ENCODE measurements at places on chromosomes 6 and 20.

- DNase-seq = no peak
These were observed 170.2 kb downstream of the SLC24A3 start for GRCh38 chr20:19382386-19383340.

GRCh38 chr6:1311400-1312202 lies at the start of gene FOXQ1:
Gene FOXQ1, plus strand, starts transcription at chr6:1312098. Its CDS starts 607 bp downstream, at chr6:1312705.
- peak; percentile 68 for DNase-seq

DNA sequence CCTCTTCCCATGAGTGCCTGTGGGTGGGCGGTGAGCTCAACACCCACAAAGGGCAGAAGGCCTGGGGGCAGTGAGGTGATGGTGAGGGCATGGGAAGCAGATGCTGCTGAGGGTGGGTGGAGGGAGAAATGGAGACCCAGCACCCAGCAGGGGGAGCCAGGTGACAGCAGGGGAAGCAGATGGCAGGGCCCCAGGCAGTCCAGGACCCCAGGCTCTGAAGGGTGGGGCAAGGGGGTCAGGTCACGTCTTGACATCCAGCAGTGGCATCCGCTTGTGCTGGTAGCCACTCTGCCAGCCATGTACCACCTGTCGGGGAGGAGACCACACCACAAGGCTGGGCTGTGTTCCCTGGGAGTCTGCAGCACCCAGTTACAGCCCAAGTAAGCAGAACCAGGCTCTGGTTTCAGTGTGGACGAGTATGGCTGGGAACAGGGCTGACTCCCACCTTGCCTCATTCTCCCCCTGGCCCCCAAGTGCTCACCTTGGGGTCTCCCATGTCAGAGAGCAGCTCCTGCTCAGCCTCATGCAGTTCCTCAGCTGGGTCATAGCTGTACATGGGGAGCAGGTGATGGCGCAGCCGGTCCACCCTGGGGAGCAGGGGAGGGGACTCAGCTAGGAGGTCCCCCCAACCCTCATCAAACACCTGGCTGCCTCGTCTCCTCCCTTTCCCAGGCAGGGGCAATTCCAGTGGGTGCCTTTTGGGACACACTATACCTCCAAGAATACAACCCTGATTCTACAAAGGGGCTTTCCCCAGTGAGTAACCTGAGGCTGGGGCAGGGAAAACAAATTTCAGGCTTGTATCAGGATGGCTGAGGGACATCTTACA lies 2.0 kb downstream of the SMIM29 start:
- DNase-seq = no peak

DNA sequence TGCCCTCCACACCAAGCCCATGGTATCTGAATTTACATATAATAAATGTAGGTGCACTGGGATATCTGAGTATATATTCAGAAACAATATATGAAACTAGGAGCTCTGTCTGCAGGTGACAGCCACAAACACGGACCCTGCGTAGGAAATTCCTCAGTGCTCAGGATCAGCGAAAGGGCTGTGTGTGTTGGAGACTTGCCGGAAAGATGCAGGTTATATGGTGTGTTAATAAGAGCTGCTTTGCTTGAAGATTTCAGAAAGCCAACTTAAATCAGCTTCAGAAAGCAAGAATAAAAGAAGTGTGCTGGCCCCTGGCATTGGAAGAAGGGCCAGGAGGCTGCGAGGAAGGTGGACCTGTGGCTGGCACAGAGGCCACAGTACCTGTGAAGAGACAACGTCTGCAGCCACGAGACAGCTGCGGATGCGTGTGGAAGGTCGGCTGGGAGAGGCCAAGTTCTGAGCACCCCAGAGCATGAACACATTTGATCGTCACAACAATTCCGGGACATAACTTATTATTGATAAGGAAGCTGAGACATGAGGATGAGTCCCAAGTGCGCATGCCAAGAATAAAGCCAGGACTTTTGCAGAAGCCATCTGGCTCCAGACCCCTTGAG lies 183.2 kb downstream of the DLL1 start:
- DNase-seq = no peak

DNA sequence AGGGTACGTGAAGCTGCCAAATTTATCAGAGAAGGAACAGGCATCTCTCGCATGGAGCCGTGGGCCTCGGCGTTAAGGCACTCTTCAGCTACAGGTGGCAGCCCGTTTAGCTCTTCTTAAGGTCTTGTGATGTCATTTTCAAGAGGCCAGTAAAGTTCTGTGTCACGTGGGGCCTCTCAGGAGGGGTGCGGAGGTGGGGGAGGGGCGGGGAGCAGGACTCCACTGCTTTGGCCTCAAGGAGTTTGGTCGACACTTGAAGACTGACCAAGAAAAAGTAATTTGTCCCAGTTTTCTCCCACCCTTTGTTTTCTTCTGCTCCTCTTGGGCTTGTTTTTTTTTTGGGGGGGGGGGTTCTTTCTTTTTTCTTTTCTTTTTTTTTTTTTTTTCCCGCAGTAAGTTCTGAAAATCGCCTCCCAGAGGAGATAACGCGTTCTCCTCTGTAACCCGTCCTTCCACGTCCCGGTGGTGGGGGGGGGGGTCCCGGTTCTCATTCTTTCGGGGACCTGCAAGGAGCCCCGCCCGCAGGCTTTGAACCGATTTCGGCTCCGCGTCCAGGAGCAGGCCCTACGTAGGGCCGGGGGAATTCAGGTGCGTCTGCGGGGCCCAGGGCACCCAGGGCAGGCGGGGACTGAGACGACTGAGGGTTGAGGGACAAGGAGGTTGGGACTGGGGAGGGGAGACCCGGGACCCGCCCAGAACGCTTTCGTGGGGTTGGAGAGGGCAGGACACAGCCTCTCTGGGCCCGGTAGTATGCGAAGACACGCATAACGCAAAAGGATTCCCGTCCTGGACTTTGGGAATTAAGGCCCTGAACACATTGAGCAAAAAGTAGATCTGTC lies 26.0 kb downstream of the GPX6 start:
- peak; percentile 41 for DNase-seq

DNA sequence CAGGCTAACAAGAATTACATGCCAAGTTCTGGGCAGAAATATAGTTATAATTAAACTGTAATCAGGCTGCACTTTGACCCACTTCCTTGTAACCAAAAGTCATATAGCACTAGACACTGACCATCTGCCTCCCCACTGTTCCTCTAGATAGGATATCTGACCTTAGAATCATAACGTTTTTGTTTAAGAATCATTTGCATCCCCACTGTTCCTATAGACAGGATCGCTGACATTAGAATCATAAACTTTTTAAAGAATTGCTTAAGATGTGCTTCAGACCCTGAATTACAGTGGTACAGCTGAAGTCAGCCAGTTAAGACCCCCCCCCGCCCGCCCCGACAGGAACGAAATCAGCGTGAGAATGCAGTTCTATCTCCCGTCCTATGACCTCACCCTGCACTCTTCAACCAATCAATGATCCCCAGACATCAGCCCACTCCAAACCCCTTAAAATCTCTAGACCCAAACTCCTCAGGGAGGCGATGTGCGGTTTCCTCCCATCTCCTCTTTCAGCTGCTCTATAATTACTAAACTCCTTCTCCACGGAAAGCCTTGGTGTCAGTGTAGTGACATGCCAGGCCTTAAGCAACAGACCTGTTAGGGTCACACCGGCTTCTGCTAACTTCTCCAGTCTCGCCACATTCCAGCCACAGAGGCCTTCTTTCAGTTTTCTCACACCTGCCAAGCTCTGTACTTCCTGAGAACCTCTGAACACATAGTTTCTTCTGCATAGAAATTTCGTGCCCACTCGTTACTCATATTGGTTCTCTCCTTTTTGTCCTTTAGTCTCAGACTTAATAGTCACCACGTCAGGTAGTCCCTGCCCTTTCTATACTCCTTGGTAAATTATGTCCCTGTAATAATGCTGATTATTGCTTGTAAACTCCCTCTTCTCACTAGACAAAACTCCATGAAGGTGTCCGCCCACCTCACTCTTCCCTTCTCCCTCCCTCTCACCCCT lies 93.5 kb downstream of the DTNBP1 start:
- peak; percentile 14 for DNase-seq

DNA sequence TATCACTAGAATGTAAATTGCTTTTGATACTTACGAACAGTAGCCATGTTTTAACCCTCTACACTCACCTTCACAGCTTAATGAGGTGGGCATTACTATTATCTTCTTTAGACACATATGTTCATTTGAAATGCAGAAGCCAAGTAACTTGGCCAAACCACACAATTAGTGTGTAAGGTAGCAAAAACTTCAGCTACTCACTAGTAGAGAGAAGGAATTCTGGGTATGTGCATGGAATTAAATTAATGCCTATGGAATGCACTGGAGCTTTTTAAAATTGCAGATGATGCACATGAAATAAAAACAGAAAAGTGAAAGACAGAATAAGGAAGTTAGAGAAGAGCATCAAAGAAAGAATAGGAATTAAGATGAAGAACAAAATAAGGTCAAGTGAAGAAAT lies 494.0 kb downstream of the ADGRB3 start:
- no peak for DNase-seq

DNA sequence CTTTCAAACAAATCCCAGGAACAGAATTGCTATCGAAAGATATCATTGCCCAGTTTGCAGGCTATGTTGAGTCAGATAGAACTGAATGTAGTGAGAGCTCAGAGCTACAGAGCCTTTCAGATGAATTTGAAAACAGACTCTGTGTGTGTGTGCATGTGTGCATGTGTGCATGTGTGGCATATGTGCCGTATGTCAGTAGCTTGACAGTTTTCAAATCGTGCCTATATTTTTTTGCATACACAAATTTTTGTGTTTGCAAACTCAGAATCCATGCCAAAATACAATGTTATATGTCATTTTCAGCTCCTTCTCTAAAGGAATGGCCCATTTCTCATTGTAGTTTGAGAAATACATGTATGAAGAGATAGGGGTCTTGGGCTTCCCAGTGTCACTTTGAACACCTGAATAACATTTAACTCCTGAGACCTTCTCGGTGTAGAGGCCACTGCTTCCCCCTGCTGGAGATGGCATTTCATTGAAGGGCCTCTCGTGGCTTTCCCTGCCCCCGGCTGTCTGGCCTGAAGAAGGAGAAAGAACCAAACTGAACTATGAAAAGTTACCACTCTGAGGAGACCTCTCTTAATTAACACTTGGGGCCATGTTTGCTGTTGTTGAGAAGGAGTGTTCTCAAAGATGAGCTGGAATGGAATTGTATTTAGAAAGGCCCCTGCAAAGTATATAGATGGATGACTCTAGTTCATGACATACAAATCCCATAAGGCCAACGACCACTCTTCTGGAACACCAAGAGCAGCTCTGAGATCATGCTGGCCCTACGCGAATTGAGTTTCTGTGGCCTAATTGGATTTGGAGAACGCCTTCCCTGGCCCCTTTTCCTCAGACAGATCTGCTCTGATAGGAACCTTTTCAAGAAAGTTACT lies 58.7 kb downstream of the VAPB start:
- DNase-seq = peak; percentile 73

DNA sequence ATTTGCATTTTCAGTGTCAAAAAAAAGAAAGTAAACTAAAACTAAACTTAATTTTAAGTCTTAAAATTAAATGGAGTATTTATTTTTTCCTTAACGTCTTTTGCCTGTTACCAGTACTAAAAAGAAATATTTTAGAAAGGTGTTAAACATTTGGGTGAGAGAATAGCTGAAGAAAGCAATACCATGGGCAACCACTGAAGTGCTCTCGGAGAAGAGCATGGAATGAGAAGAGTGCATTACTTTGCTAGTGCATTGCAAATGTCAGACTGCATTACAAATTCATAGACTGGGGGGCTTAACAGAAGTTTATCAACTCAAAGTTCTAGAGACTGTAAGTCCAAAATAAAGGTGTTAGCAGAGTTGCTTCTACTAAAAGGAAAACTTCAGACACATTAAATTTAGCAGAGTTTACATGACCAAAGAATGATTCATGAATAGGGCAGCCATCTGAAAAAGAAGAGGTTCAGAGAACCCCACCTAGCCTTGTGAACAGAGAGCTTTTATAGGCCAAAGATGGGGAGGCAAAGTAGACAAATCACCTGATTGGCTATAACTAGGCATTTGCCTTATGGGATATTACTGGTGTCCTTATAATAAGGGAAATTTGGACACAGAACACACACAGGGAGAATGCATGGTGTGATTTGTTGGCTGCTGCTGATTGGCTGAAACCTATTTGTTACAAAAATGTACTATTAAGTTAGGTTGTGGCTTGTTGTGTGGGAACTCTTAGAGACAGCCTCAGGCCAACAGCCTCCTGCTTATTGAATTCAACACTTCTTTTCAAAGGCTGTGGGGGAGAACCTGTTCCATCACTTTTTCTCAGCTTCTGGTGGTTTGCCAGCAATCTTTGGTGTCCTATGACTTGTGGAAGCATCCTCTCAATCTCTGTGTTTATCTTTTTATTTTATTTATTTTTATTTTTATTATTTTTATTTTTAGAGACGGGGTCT lies 106.7 kb upstream of the RREB1 start:
- no peak for DNase-seq

- peak; percentile 84 for DNase-seq
These were observed 257.1 kb upstream of the TAB2 start for GRCh38 chr6:149060300-149060984.

DNA sequence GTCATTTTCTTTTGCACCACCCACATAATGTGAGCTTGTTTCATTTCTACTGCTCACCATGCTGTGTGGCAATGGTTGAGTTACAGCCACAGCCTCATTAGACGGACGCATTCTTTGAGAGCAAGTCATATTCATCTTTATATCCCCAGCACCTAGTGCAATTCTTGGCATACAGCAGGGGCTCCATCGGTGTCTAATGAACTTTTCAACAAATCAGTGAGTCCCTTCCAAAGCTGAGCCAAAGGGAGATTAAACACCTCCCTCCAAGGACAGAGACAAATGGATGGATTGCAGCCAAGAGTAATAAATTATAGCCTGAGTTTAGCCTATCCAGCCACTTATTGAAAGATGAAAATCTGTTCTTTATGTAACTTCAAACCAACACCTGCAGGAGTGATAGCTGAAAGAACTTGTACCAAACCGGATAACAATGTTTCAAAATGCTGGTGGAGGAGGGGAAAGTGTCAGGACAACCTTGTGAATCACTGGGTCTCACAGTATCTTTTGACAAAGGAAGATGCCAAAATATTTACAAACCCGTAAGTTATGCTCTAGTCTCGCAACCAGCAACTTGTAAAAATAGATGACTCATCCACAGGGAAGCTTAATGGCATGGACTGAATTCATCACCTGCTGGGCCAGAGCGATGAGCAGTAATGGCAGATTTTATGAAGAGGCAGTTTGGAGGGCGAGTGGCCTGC lies 139.0 kb downstream of the PXDC1 start:
- DNase-seq = no peak

DNA sequence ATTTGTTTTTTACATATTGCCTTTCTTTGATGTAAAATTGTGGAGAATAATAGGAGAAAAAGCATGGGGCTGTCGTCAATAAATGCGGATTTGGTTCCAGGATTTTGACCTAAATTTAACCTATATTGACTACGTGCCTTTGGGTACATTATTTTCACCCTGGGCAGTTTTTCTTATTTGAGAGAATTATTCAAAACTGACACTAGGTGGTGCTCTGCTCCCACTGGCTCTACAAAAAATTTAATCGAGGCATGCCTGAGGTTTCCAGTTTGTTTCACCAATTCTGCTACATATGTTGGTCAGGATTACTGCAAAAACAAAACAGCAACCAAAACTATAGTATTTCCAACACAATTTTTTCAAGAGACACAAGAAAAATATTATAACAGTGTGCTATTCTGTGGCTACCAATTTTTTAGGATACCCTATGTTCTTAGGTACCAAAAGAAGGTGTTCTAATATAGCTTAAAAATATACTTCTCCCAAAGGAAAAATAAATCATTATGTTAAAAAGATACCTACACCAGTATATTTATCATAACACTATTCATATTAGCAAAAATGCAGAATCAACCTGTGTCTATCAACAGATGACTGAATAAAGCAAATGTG lies 48.6 kb upstream of the FABP7 start:
- DNase-seq = no peak
